ENCODE measurements at places on chromosomes 2 and 18.

DNA sequence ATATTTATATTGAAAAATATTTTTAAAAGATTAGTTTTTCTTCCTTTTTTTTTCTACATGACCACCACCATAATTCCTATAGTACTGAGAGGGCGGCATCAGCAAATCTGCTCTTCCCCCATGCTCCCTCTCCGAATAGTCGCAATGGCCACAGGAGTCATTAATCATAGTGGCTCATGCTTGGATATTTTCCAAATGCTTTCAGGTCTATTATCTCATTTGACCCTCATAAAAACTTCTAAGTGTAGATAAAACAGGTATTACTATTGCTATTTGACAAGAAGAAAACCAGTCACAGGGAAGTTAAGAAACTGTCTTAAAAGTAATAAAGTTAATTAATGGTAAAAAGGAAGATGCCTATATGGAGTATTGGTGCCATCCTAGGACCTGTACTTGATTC lies 440.7 kb downstream of the CMPK2 start:
- DNase-seq: no peak

- peak; percentile 83 for DNase-seq
These were observed 67.3 kb downstream of the SNORC start for GRCh38 chr2:232937278-232937906.

GRCh38 chr2:8252997-8253694 lies 428.7 kb upstream of the ID2 start:
- DNase-seq: no peak

- no peak for DNase-seq
These were observed 1.4 kb upstream of the CD226 start for GRCh38 chr18:69948919-69949537.

- DNase-seq: no peak
These were observed 59.6 kb upstream of the LINC00305 start for GRCh38 chr18:64208516-64208915.

- peak; percentile 93 for DNase-seq
These were observed 26.3 kb downstream of the DHRS9 start for GRCh38 chr2:169095621-169096105.

DNA sequence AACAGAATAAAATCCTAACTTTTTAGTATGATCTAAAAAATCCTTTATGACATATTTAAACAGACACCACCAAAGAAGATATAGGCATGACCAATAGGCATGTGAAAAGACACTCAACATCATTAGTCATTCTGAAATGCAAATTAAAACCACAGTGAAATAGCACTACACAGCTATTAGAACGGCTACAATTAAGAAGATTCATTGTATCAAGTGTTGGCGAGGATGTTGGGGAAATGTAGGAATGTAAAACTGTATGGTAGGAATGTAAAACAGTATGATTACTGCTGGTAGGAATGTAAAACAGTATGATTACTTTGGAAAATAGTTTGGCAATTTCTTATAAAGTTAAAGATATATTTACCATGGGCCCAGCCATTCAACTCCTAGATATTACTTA lies 253.3 kb upstream of the TCF4 start:
- no peak for DNase-seq

DNA sequence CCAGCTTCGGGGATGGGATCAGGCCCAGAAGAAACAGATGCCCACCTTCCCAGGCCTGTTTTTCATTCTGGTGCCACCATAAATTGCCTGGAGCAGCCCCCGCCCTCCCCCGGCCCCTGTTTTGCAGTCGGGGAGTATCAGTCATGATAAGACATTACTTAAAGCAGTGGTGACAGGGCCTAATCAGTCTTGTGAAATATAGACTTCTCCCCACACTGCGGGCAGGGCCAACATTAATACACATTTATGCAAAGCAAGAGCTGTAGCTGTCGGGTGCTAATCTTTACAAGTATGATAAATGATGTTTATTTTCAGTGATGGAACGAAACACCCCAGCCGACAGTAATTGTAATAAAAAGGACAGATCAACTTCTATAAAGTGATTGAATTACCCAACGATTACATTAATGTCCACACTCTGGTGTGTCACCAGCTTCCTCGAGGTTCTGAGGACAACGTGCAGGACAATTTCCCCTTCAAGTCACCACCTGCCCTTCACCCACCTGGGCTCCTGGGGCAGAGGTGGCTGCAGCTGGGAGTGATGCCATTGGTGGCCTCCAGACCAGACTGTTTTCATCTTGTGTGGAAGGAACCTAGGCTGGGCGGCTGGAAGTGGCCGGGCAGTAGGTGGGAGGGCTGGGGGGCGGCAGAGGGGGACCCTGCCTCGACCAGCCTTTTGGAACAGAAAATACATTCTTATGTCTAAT lies 226.0 kb downstream of the TFCP2L1 start:
- DNase-seq: no peak

- no peak for DNase-seq
These were observed 23.7 kb upstream of the GCG start for GRCh38 chr2:162175714-162176113.

- DNase-seq: peak; percentile 91
These were observed 19.4 kb downstream of the ITGB1BP1 start for GRCh38 chr2:9403924-9404323.

DNA sequence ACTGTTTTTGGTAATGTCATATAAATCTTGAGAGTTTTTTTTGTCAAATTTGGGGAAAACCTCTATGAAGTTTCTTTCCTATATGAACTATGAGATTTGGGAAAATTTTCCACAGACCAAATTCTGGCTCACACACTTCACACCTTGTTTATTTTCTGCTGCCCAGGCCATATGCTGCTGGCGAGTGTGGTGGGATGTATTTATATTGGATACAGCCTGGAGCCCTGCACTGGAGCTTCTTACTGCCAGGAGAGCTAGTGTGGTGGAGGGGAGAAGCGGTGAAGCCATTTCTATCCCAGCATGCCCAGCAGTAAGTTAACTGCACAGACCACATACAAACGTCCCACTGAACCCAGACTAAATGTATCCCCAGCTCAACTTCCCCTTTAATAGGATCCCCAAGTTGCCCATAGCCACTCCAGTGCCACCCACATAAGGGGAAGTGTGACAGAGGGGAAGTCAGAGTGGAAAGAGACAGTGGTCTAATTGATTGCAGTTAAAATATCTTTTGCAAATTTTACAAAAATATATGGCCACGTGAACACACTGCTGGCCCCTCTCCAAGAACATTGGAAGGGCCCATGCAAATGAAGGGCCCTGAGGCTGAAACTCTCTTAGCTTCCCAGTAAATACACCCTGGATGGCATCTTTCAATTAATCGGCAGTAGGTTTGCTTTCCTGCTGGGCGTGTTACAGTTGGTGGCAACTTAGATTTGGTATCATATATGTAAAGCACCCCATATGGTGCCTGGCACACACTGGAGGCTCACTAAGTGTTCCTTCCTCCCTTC lies 146.6 kb upstream of the ITGA6 start:
- no peak for DNase-seq

DNA sequence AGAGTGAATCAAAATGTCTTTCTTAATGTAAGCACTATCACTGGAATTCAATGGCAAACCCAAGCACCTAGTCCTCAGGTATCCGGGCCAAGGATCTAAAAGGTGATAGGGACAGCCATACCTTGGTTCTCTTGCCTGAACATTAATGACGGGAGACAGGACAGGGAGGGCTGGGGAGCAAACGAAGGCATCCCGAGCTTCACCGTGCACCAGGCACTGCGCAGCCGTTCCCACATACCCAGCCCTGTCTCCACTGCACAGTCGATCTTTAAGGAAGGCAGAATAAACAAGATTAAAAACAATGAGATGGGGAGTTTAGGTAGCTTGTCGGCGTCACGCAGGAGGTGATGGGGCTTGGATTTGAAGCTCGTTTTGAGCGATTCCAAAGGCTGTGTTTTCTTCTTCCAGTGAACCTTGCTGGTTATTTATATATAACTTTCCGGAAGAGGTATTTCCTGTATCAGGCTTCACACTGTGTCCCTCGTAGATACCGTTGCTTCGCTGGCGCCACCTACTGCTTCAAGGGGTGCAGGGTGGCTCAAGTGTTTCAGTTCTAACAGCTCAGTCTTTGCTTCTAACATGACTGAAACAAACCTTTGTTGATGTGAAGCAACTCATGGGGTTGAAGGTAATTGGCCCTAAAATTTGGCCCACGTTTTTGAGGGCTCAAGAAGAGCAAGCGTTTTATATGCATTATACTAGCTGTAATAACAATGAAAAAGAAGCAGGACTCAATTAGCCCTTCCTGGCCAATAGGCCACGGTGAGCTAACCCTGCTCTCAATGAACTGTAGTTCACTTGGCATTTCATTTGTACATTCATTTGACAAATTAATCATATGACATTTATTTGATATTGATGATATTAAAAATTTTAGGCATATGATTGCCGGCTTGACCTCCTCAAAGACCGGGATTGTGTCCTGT lies 77.4 kb downstream of the DCDC2C start:
- DNase-seq: peak; percentile 82

- DNase-seq: no peak
These were observed 78.2 kb downstream of the ARHGAP28 start for GRCh38 chr18:6807515-6808257.

DNA sequence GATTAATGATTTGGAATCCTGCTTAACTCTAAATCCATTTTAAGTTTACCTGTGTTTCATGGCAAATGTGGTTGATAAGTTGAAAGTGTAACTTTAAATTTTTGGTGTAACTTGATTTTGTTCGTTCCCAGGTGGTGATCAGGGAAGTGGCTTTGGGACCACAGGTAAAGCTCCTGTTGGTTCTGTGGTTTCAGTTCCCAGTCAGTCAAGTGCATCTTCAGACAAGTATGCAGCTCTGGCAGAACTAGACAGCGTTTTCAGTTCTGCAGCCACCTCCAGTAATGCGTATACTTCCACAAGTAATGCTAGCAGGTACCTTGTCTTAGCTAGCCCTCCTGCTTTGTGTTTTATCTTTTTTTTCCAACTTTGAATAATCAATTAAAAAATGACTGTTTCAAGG lies 62.8 kb downstream of the AGFG1 start:
- DNase-seq: no peak

DNA sequence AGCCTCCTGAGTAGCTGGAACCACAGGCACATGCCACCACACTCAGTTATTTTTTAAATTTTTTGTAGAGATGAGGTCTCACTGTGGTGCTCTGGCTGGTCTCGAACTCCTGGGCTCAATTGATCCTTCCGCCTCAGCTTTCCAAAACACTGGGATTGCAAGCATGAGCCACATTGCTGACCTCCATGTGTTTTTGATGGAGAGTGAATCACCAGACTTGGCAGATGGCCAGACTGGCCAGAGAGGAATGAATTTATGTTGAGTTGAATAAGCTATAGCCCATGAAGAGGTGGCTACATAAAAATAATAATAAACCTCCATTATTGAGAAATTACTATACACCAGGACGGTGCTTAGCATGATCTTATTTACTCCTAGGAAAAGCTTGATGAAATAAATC lies 91.5 kb downstream of the MREG start:
- peak; percentile 95 for DNase-seq

GRCh38 chr18:31943878-31944816 lies 1.2 kb upstream of the TRAPPC8 start:
- DNase-seq: no peak

GRCh38 chr18:70991577-70991976 lies 702.7 kb downstream of the SOCS6 start:
- DNase-seq: peak; percentile 31

DNA sequence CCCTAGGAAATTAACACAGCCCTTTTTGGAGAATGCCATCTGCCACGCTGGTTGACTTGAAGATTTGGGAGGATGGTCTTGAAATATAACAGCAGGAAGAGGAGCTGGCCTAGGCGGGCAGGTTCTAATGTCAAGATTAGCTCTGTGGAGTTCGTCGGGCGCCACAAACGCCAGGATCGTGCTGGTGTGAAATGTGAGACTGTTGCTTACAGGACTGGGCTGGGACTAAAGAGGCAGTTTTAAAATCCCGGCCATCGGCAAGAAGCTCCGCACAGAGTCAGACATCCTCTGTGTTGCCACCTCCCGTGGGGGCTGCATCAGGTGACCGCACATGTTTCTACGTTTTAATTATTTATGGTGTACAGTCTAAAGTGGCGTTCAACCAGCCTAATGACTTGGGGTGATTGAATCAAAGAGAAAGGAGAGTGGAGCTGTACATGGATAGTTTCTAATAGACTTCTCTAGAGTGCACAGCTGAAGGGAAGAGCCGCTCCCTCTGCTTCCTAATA lies 99.4 kb upstream of the BCL11A start:
- no peak for DNase-seq

DNA sequence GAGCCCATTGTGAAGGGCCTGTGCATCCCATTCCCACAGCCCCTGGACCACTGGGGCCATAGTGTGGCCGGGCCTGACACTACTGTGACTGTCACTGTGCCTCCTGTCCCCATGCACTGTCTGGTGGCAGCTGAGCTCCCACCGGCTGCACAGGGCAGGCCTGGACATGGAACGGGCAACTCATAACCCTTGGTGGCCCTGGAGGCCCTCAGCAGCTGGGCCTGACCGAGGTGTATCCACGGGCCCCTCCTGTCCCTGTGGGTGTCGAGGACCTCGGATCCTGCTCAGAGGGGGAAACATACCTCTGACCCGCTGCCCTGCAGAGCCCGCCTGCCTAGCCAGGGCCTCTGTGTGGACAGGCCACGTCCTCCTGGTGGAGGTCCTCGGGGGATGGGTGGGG lies 7.8 kb upstream of the GAL3ST2 start:
- no peak for DNase-seq

GRCh38 chr2:240426845-240427721 lies 8.4 kb upstream of the GPC1 start:
- peak; percentile 40 for DNase-seq
